Pericardium fibroblast (primary cell): ENCODE measurements at places on chromosomes 2 and 18. TPM values are rescaled to one million over a fixed set of nuclear protein-coding genes. Genes with fewer than 3 reads are reported as not detected.

The RAPGEF4 gene
- 1.3 and 1.5 TPM in 2 replicates for total RNA-seq

The TNFAIP6 gene
- 20.0 and 55.4 TPM in 2 replicates for total RNA-seq

The SIX3 gene
- not detected in 2 replicates for total RNA-seq

The C2orf78 gene
- not detected in 2 replicates for total RNA-seq

The SCN3A gene
- total RNA-seq, result not detected in 2 replicates

The KIF1A gene
- total RNA-seq, result under 0.01 TPM in 1 of 2 replicates, not detected in the other

The UCN gene
- total RNA-seq, result 0.35 and 2.0 TPM in 2 replicates

The NIF3L1 gene
- total RNA-seq, result 13.4 and 19.3 TPM in 2 replicates

The OSBPL1A gene
- 51.6 and 57.1 TPM in 2 replicates for total RNA-seq

The SYT4 gene
- total RNA-seq, result not detected in 2 replicates

The TSHZ1 gene
- 6.2 and 13.4 TPM in 2 replicates for total RNA-seq

The RUFY4 gene
- total RNA-seq, result not detected in 2 replicates

The TMX3 gene
- total RNA-seq, result 33.4 and 47.8 TPM in 2 replicates

The OTX1 gene
- 0.70 TPM in 1 of 2 replicates, not detected in the other for total RNA-seq

The PASK gene
- 1.5 and 3.2 TPM in 2 replicates for total RNA-seq

The AGXT gene
- total RNA-seq, result not detected in 2 replicates

The CCDC178 gene
- total RNA-seq, result not detected in 2 replicates

The ECEL1 gene
- total RNA-seq, result not detected in 2 replicates

The ASB18 gene
- total RNA-seq, result not detected in 2 replicates

The CPO gene
- total RNA-seq, result not detected in 2 replicates

The LYPD6 gene
- total RNA-seq, result 0.51 and 2.7 TPM in 2 replicates

The ACADL gene
- 0.09 TPM in 1 of 2 replicates, not detected in the other for total RNA-seq

The UGT1A8 gene
- not detected in 2 replicates for total RNA-seq

The GCG gene
- not detected in 2 replicates for total RNA-seq
